AG09309 (cell line): ENCODE measurements at places on chromosomes 3 and 15.

DNA sequence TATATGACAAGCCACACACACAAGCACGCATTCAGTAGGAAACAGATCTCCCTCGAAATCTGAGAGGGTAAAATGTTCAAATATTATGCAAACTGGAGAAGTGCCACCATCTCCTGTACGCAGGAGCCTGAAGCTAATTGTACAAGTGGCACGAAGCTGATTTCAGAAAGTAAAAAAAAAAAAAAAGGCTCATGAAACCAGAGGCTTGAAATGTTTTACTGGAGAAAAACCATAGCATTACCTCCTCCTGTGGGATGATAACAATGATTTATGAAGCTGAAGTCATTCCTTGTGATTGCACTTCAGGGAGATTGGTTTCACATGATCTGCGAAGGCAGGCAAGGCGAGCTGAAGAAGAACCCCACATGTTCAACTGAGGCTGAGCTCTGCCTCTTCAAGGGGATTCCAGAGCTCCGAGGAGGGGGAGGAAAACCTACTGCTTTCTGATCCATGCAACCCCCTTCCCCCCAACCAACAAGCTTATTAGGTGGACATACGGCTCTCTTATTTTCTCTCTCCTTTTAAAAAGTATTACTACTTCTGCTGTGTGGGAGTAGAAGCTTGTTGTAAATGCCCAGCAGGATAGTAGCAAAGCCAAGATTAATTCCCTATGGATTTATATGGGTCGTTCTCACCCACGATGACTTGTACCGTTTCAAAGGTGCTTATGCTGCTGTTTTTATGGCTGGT, 101.1 kb downstream of the GREM1 start:
- peak; percentile 97 for DNase-seq

DNA sequence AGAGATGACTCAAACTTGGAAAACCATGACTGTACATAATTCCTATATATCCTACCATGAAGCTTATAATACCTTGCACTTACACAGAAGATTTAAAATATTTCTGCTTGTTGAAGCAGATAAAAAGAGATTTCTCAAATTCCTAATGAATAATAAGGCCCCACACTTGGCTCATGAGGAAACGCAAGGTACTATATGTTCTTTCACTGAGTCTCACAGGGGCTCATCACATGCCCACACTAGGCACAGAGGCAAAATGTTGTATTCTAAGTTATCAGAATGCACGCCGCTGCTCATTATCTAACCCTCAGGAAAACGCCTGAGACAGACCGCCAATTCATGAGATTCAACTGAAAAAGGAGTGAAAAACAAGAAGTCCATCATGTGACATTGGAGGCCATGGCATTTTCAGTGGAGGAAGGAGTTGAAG, 5.6 kb downstream of the MYO1E start:
- DNase-seq, result no peak

GRCh38 chr3:64440498-64440897, 215.2 kb upstream of the PRICKLE2 start:
- DNase-seq, result peak; percentile 68

- no peak for DNase-seq
Observed at GRCh38 chr15:90030376-90030775, 29.3 kb downstream of the ZNF710 start.

GRCh38 chr3:25558796-25559195, 105.9 kb downstream of the TOP2B start:
- no peak for DNase-seq

- no peak for DNase-seq
Observed at GRCh38 chr3:39104961-39105686, 2.3 kb downstream of the GORASP1 start.

DNA sequence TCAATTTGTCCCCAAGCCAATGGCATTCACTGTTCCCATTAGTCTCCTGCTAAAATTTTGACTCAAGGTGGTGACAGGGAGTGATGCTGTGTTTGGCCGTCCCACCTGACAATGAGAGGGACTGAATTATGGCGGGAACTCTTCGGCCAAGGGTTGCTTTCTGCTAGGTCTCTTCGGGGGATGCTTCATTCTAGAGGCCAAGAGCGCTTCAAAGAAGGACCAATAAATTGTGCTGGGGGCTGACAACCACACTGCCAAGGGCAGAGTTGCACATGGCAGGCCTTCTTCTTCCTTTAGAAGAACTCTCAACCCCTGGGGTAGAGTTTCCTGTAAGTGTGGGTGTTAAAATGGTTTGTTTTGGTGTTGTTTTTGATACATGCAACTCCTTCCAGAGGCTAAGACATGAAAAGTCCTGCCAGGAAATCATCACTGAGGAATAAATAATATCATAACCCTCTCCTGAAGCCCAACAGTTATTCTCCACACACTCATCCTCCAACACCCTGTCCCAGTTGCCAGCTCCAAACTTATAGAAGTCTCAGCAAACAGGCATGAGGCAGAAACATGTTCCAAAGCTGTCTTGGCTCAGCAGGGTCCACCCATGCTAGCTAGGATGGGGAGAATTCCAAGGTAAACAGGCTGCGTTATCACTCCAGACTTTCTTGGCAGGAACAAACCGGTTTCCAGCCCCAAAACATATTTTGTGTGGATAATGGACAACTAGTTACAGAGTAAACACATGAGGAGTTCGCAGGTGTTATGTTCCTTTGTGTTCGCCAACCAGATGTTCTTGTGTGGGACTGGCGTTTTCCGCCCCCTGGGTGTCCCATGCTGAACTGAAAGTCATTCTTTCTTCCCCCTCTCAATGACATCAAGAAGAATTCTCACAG, 396.7 kb upstream of the RGMA start:
- DNase-seq, result no peak

GRCh38 chr3:138761002-138761401, 73.7 kb downstream of the PIK3CB start:
- DNase-seq, result no peak

DNA sequence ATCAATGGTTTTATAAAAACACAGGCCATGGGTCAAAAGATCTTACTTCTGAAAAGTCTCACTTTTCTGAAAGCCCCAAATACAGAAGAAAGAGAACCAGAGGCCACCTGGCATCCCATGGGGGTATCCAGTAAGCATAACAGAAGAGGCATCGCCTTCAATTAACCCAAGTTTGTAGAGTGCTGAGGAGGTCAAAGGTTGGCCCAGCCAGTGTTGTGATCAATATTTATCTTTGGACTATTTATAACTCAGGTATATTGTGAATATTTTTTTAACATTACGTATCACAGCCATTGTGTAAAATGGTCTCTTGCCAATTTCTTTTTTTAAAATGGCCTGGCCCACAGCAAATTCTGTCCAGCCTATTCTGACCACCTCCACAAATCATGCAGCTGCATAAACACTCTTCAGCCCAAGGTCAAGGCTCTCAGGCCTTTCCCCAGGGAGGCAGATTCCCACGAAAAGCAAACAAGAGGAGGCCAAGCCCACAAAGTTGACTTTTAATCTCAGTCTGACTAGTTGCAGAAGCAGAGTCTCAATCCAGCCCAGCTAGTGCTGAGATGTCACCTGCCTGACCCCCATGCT, 26.2 kb upstream of the SPTBN5 start:
- no peak for DNase-seq

DNA sequence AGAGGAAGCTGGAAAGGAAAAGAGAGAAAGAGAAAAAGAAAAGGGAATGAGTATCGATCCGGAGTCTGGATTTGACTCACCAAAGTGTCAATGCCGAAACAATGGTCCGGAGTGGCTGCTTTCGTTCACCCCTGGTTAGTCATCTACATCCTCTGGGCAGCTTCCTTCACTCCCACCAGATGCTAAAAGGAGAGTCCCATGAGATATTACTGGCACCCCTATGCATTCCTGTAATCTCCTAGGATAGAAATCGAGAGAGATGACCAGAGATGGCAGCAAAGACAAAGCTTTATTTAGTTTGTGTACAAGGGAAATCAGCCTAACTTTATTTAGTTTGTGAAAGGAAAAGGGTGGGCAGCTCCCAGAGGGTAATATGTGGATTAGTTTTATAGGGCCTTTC, 622.2 kb downstream of the ZPLD1 start:
- no peak for DNase-seq

DNA sequence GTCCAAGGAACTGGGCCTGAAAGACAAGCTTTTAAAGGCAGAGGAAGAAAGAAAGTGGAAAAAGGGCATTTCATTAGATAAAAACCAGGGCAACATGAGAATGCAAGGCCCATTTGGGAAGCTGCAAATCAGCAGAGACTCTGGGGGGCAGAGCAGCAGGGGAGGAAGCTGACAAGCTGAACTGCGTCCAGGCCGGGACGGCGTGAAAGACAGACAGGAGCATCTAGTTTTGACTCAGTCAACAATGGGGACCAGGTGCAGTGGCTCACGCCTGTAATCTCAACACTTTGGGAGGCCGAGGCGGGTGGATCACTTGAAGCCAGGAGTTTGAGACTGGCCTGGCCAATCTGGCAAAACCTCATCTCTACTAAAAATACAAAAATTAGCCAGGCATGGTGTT, 69.9 kb downstream of the CDC25A start:
- no peak for DNase-seq

DNA sequence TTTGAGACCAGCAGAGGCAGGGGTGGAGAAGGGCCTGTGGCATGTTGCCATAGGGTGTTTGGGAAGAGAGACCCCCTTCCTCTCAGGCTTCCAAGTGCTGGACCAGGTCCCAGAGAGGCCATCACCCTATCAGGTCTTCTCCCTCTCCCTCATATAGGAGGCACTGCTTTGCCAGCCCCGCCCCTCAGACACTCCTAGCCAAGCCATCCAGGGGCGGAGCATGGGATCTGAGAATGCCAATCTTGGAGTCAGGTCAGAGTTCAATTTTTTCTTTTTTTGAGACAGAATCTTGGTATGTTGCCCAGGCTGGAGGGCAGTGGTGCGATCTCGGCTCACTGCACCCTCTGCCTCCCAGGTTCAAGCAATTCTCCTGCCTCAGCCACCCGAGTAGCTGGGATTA, 32.7 kb downstream of the CRABP1 start:
- no peak for DNase-seq

DNA sequence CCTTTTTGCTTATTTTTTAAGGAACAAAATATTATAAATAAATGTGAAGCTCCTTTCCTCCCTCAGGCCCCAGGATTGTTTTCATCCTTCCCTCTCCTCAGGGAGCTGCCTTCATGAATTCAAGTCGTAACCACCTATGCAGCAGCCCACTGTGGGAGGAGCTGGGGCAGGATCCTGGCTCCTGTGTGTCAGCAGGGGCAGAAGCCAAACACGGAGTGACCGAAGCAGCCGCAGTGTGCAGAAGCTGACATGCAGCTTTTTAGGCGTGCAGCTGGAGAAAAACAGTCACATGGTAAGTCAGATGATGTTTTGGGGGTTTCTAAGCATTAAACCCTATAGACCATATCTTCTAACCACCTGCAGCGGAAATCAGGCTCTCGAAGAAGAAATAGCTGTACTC, 231.3 kb downstream of the OCA2 start:
- DNase-seq, result no peak

DNA sequence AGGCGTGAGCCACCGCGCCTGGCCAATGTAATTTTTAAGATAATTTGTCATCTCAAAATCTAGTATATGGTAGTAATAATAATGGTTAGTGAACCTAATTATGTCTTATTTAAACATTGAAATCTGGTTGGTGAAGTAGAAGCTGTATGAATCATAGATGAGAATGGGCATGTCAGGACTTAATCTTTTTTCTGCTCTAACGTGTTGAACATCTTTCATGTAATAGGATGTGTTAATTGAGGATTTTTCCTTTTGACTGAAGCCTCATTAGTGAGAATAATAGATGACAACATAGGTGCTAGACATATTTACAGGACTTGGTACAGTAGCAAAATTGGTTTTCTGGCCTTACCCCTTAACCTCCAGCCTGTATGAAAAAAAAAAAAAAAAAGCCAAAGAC, 835.6 kb downstream of the IGSF11 start:
- no peak for DNase-seq

DNA sequence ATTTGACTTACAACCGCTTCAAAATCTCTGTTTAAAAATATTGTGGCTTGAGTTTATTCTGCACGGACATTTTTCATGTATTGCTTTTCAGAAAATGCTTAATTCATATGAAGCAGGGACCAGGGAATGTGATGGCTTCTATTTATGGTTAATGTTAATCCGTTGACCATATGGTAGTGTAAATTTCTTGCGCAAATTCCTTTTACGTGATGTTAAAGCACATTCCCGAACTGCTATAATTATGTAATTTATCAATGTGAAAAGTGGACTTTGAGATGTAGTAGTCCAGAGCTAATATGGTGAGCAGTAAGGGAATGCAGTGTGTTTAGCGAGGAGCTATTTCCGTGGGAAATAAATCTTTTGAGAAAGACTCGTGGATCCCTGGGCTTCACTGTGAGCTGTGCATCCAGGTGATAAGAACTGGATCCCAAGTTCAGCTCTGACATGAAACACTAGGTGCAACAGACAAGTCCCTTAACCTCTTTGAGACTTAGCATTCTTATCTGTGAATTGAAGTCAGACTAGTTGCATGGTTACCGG, 27.3 kb downstream of the ANAPC13 start:
- DNase-seq, result no peak

- DNase-seq, result no peak
Observed at GRCh38 chr3:127461286-127461910, 129.1 kb downstream of the TPRA1 start.

GRCh38 chr3:175818811-175819464, 959.8 kb downstream of the NAALADL2 start:
- DNase-seq, result no peak

GRCh38 chr3:99681512-99681911, 43.1 kb downstream of the COL8A1 start:
- DNase-seq, result no peak

DNA sequence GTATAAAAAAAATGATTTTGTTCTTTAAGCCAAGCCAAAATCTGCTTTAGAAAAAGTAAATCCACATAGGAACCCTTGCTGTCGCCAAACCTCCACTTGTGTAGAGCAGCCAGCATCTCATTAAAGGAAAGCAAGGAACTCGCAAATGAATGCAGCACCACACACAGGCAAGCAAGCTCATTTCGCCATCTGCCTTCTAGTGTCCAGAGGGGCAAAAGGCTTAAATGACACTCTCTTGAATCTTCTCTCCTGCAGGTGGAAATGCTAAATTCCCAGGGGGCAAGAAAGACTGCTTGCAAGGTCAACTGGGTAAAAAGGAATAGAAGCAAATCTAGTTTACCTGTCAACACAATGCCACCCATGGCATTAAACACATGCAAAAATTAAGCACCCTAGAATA, 2.4 kb downstream of the MB21D2 start:
- peak; percentile 38 for DNase-seq

- DNase-seq, result no peak
Observed at GRCh38 chr3:976006-976405, 116.8 kb upstream of the CNTN6 start.

- no peak for DNase-seq
Observed at GRCh38 chr3:166836836-166837235, 543.3 kb downstream of the ZBBX start.
